ENCODE measurements at places on chromosomes 11 and 22.

DNA sequence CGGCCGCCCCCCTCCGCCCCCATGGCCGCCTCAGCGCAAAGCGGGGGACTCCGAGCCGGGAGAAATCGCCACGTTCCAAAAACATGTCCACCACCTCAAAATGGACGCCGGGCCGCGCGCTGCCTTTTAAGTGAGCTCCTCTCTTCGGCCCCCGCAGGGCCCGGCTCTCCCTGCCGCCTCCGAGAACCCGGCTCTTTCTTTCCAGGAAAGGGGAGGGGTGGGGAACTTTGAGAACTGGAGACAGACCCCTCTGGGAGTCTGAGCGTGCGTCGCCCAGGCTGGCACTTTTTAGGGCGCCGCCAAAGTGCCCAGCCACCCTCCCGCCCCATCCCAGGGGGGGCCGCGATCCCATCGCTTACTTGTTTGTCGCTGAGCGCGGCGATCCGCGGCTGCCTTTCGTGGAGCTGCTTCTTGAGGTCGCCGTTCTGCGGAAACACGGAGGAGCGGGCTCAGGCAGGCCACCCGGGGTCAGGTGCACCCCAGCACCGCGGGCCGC lies 1.6 kb downstream of the PHF21B start:
- no peak for DNase-seq

- DNase-seq, result no peak
Observed at GRCh38 chr11:13028322-13028721, 19.2 kb downstream of the RASSF10 start.

GRCh38 chr22:33873186-33873585 lies 47.1 kb downstream of the LARGE1 start:
- no peak for DNase-seq

DNA sequence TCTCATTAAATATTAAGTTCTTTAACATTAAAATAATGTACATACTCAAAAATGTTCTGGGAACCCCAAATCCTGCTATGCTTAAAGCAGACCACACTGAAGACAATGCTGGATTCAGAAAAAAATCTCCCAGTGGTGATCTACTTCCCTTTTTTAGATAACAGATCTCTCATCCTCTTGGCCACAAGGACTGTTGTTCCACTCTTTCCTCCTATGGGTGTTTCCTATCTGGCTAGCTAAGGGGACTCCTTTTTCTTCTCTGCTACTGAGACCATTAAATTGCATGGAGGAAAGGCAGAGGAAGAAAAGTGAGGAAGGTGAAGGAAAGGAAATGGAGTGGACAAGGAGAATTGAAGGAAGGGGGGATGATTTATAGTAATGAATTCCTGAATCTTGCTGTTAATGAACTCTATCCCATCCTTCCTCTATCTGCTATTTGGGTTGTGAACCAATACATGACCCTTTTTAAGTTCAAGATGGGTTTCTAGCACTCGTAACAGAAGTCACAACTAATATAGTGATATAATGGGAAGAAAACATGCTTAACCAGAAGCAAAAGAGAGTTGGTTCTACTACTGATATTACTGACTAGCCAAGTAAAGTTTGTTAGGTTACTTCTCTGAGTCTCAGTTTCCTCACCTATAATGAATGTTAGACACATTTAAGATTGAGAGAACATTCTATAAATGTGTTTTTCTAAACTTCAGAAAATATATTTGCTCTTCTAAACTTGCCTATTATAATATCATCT lies 53.2 kb downstream of the PIK3C2A start:
- no peak for DNase-seq

- no peak for DNase-seq
Observed at GRCh38 chr22:20803696-20804324, 29.9 kb downstream of the SERPIND1 start.

- no peak for DNase-seq
Observed at GRCh38 chr11:3703383-3703782, 32.2 kb upstream of the CHRNA10 start.

Measured in activated T-cell treated with anti-CD3 and anti-CD28 coated beads for 1 hour (primary cell).